Activated CD4-positive, alpha-beta T cell treated with anti-CD3 and anti-CD28 coated beads, Interleukin-2, amount 50 U/mL, for 48 hours (primary cell): ENCODE measurements at places on chromosomes 3 and 15.

DNA sequence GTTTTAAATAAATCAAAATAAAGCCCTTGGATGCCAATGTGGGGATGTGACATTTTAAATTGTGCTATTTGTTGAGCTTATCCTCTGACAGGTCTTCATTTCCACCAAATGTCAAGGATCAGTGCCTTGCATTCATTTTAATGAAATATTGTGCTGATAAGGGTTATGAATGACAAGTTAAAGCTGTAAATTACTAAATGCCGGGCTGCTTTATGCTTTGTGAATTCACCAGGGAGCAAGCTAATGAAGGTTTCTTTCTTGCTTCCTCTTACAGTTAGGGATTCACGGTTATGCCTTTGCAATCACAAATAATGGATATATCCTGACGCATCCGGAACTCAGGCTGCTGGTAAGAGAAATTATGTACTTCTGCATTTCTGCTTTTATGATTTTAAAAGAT lies 81.7 kb downstream of the LRTM1 start:
- DNase-seq: no peak

- no peak for DNase-seq
Observed at GRCh38 chr15:85142312-85142711, 160.7 kb downstream of the PDE8A start.

DNA sequence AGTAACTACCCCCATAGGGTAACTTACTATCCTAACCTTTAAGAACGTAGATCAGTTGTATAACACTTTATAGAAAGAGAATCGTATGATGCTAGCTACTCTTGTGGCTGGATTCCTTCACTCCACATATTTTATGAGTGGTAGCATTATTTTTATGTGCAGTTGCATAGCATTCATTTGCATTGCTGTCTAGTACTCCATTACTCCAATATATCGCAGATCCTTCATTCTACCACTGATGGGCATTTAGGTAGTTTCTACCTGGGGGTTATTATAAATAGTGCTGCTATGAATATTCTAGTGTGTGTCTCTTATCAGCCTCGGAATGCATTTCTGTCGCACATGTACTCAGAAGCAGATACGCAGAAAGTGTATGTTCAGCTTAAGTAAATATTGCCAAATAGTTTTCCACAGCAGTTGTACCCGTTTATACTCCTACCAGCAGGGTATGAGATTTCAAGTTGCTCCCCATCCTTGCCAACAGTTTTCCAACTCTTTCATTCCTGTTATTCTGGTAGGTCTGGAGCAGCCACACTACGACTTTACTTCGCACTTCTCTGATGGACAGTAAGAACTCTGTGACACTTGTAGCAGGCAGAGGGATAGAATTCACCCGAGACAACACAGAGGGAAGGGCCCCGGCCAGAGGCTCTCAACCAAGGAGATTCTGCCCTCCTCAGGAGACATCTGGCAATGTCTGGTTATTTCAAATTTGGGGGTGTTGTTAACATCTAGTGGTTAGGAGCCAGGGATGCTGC lies 9.8 kb upstream of the VGLL4 start:
- no peak for DNase-seq

GRCh38 chr3:7788881-7789280 lies 712.7 kb upstream of the LMCD1 start:
- DNase-seq: no peak

- no peak for DNase-seq
Observed at GRCh38 chr3:39090922-39091321, 16.5 kb downstream of the GORASP1 start.

DNA sequence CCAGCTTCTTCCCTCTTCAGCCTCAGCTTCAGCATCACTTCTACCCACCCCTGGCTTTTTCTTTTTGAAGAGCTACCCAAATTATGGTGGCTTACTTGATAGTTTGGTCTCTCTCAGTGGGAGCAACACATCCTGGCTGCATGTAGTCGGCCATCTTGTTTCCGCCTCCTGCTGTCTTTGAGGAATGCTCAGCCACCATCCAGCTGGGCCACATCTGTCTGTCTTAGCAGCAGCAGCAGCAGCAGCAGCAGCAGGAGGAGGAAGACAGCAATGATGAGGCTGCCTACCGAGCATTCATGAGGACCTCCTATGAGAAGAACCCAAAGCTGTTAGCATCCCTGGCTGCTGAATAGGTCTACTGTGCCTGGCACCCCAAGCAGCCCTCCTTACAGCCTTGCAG lies 19.7 kb downstream of the IL16 start:
- no peak for DNase-seq

GRCh38 chr3:132332508-132332907 lies 15.3 kb downstream of the ACP3 start:
- DNase-seq: no peak

GRCh38 chr3:32285891-32286290 lies 47.4 kb downstream of the CMTM8 start:
- no peak for DNase-seq

- DNase-seq: no peak
Observed at GRCh38 chr3:18436213-18436612, 11.1 kb upstream of the SATB1 start.

GRCh38 chr3:197468167-197468566 lies 87.6 kb downstream of the BDH1 start:
- DNase-seq: no peak

GRCh38 chr15:39118510-39118909 lies 462.4 kb upstream of the THBS1 start:
- DNase-seq: no peak

DNA sequence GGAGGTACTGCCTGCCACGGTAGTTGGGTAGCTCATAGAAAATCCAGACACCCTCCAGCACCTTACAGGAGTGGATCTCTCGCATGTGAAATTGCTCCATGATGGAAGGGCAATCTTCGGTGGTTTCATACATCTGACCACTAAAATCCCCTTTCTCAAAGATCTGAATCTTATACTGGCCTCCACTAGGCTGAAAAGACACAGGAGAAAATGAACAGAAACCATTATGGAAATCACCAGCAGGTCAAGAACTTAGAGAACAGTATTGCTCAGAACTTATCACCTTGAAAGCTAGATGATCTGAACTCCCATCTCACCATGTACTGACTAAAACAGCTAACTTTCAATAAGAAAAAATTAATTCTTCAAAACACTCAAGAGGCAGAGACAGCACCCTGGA lies 5.4 kb downstream of the CRYGS start:
- DNase-seq: no peak

GRCh38 chr3:48407542-48408099 lies 22.3 kb downstream of the PLXNB1 start:
- peak; percentile 1 for DNase-seq
